ENCODE measurements at places on chromosomes 6 and 20. TPM values are rescaled to one million over a fixed set of nuclear protein-coding genes. Genes with fewer than 3 reads are reported as not detected.
A peak's percentile ranks its signal among the peaks of the same experiment; 100 is the strongest.

GRCh38 chr6:43457643-43458042 lies 2.3 kb upstream of the DLK2 start:
- H3K4me1 ChIP-seq = peaks cover 14% of the 10 kb centered on the region
- peaks cover 39% of the 10 kb centered on the region for H3K27me3 ChIP-seq
- peaks cover 4% of the 10 kb centered on the region for H3K36me3 ChIP-seq
- H3K27ac ChIP-seq = no peak overlapping the region
- no peak for DNase-seq

- no peak for DNase-seq
- no peaks in the 10 kb centered on the region for H3K27me3 ChIP-seq
- H3K4me3 ChIP-seq = peak overlapping the region; percentile 9
- H3K27ac ChIP-seq = no peak overlapping the region
These were observed 1.6 kb downstream of the TMEM14A start for GRCh38 chr6:52672412-52673025.

DNA sequence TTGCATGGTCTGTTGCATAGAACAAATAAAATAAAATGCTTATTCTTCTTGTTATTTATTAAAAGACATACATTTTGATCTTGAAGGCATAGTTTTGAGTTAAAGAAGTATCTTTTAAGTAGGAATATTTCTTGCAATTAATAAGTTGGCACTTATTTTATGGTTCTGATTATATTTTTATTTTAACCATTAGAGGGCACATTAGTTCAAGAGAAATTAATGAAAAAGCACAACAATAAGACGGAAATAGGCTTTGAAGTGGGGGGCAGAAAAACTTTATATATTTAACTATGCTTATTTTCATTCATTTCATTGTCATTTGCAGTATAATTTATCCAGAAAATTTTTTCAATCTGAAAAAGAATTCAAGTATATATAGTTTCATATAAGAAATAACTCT lies 44.2 kb upstream of the MAP3K7 start:
- H3K27me3 ChIP-seq = peaks cover 17% of the 10 kb centered on the region
- no peak overlapping the region for H3K4me3 ChIP-seq
- H3K4me1 ChIP-seq = no peaks in the 10 kb centered on the region
- no peaks in the 10 kb centered on the region for H3K36me3 ChIP-seq
- no peak for DNase-seq

- H3K4me3 ChIP-seq = no peak overlapping the region
- DNase-seq = no peak
- peaks cover 4% of the 10 kb centered on the region for H3K36me3 ChIP-seq
- peaks cover 17% of the 10 kb centered on the region for H3K4me1 ChIP-seq
- H3K27me3 ChIP-seq = no peaks in the 10 kb centered on the region
These were observed 8.8 kb upstream of the FBXO30 start for GRCh38 chr6:145823328-145823944.

DNA sequence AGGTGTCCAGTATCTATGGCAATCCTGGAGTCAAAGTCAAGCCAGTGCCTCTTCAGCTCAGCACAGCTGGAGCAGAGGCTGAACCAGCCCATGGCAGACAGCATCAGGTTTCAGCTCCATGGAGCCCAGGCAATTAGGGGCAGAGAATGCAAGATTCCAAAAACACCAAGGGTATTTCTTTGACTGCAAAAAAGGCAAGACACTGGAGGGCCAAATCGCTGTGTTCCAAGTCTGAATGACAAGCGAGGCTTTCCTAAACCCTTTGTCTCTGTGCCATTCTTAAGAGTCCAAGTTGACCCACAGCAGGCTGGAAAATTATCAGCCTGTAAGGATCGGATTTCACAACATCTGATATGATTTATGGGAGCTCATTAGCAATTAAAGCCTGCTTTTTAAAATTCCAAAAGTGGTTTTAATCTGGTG lies 49.7 kb upstream of the TGM3 start:
- no peaks in the 10 kb centered on the region for H3K36me3 ChIP-seq
- H3K27me3 ChIP-seq = peaks cover 21% of the 10 kb centered on the region
- H3K27ac ChIP-seq = no peak overlapping the region

DNA sequence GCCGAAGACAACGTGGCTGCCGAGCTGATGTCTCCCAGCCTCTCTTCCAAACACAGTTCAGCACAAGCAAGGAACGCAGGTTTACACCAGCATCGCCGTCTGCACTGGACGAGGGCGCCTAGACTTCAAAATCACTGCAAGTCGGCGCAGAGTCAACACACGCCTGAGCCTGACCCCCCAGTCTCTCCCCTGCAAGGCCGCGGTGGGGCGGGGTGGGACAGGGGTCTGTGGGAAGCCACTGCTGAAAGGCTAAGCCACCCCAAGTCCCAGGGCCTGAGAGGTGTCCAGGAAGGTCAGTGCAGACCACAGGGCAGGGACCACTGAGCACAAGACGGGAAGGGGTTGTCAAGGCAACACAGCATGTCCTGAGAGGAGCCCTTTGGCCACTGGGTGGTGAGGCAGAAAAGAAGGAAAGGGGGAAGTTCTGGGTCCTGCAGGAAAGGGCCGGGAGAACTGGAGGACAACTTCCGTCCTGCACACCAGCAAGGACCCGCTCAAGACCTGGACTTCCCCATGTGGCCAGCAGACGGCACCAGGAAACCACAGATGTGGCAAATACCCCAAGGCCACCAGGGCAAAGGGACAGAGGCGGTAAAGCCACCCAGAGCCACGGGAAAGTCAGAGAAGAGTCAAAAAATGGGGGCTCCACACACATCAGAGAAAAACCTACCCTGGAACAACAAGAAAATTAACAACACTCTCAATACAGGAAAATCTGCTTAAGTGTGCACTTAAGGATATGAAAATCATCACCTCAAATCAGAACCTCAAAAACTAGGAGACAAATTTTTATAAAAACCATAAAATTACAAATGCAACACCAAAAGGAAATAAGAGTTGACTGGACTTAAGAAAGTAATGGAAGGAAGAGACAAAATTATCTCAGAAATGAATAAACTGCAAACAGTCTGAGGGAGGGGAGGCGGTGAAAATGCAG lies 84.8 kb downstream of the TAF4 start:
- H3K4me1 ChIP-seq = peaks cover 20% of the 10 kb centered on the region
- H3K36me3 ChIP-seq = peaks cover 54% of the 10 kb centered on the region
- no peaks in the 10 kb centered on the region for H3K27me3 ChIP-seq

DNA sequence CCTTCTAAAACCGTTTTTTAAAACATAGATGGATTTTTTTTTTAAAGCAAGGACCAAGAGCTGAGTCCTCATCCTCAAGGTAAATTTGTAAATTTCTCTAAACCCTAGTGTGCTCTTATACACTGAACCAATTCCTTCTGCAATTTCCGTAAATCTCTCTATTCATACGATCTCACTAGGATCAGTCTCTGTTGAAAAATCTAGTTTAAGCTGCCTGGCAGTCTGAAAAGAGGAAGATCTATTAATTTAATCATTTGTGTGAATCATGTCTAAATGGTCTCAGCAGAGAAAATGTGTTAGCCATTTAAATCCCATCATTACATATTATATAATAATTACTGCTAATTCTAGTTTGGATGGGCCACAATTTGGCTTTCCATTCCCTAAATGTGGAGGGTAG lies 184.2 kb upstream of the TSHZ2 start:
- no peaks in the 10 kb centered on the region for H3K36me3 ChIP-seq
- no peaks in the 10 kb centered on the region for H3K4me1 ChIP-seq
- no peak overlapping the region for H3K27ac ChIP-seq
- H3K27me3 ChIP-seq = peaks cover 2% of the 10 kb centered on the region
- H3K4me3 ChIP-seq = no peak overlapping the region

DNA sequence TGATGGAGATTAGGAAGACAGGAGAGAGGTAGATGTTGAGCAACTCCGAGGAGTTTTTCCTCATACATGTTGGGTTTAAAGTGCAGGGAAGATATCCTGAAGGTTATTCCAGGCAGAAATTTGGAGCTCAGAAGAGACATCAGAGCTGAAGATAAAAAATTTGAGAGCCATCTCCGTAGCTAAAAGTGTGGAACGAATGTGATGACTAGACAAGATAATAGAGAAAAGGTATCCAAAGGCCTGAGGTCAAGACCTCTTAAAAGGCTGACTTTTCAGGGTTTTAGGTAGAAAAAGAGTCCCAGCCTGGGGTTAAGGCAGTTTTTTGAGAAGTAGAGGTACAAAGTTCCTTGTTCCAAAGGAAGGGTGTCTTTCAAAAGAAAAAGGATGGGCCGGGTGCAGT lies 214.8 kb downstream of the ESR1 start:
- H3K27me3 ChIP-seq = no peaks in the 10 kb centered on the region
- H3K4me1 ChIP-seq = no peaks in the 10 kb centered on the region
- DNase-seq = no peak
- no peak overlapping the region for H3K27ac ChIP-seq
- no peaks in the 10 kb centered on the region for H3K36me3 ChIP-seq

DNA sequence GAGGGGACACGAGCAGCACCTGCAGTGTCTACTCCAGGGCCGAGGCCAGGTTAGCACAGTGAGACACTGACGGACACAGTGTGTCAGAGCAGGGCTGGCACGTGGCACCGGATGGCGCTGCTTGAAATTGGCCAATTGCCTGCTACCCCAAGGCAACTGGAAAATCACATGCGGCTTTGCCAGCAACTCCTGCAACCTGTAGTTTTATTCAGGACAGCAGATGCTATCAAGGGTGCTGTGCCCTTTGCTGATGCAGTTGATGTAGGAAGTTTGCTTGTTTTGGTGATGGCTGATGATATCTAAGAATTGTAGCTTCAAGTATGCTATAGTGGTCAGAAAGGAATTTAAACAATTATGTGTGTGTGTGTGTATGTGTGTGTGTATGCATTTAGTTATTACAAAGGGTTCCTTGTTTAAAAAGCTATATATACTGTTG lies 25.9 kb downstream of the RIN2 start:
- H3K4me1 ChIP-seq = peaks cover 13% of the 10 kb centered on the region
- no peak overlapping the region for H3K4me3 ChIP-seq
- DNase-seq = no peak
- H3K27me3 ChIP-seq = peaks cover 1% of the 10 kb centered on the region
- no peaks in the 10 kb centered on the region for H3K36me3 ChIP-seq

DNA sequence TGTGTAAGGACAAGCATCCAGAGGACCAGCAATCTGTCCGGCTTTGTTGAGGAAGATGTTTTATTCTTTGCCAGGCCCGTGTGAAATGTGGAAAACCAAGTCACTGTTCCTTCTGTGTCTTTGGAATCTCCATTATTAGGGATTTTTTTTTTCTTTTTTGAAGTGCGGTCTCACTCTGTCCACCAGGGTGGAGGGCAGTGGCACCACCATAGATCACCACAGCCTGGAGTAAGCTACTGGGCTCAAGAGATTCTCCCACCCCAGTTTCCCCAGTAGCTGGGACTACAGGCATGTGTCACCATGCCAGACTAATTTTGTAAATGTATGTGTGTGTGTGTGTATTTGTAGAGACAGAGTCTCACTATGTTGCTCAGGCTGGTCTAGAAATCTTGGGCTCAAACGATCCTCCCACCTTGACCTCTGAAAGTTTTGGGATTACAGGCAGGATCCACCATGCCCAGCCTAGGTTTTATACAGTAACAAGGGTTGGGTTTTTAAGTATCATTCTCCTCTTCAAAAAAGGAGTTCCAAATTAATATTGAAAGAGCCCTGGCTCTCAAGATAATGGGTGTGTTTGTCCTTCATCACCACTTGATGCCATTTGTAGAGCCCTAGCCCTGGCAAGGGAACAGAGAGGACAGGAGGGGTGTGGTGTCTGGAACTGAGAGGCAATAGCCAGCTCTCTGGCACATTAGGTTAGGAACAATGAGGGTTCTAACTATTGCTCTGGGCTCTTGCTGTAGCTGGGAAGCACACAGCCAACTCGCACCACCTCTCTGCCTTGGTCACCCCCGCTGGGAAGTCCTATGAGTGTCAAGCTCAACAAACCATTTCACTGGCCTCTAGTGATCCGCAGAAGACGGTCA lies 3.1 kb downstream of the LAMP5 start:
- H3K36me3 ChIP-seq = no peaks in the 10 kb centered on the region
- H3K4me1 ChIP-seq = no peaks in the 10 kb centered on the region
- no peak overlapping the region for H3K4me3 ChIP-seq
- no peak overlapping the region for H3K27ac ChIP-seq

DNA sequence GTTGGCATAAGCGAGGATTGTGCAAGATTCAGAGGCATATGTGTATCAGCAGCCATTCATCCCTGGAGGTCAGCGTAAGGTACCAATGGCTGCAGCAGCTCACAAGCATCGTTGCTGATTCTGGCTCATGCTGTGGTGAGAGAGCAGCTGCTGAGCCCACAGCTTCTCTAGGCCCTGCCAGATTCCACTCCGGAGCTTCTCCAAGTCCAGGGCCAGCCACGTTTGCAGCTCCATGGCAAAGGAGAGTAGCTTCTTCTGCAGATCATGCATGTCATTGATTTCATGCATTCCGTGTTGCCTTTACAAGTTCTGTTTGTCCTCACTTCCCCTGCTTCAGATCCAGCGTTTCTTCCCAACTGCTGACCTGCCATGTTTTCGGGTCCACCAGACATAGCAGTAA lies 474.8 kb upstream of the ID4 start:
- H3K27ac ChIP-seq = no peak overlapping the region
- H3K4me3 ChIP-seq = no peak overlapping the region
- H3K36me3 ChIP-seq = no peaks in the 10 kb centered on the region
- H3K4me1 ChIP-seq = no peaks in the 10 kb centered on the region
- no peak for DNase-seq
- H3K27me3 ChIP-seq = no peaks in the 10 kb centered on the region

DNA sequence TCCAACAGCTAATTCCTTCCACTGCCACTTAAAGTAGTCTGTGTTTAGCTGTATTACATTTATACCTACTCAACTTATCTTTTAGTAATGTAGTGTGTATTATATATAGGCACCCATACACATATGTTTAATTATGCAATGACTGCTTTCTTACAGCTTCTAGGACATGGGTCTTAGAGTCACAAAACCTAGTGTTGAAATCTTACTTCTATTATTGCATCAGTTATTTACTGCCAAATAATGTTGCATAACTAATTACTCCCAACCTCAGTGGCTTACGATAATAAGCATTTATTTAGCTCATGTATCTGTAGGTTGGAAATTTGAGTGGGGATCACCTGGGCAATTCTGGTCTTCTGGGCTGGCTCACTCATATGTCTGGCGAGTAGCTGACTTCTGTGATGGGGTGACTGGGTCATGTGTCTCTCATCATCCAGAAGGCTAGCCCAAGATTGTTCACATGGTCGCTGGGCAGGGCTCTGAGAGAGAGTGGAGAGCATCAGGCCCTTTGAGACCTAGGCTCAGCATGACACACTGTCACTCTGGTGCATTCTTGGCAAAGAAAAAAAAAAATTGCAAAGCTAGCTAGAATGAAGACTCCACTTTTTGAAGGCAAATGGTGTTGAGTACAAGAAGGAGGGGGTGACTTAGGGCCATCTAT lies 187.0 kb downstream of the PLCB1 start:
- H3K4me1 ChIP-seq = no peaks in the 10 kb centered on the region
- H3K27me3 ChIP-seq = no peaks in the 10 kb centered on the region
- no peak overlapping the region for H3K4me3 ChIP-seq
- H3K36me3 ChIP-seq = no peaks in the 10 kb centered on the region
- H3K27ac ChIP-seq = no peak overlapping the region

Gene FAM210B
- total RNA-seq = 4.3 TPM

Gene TREM2
- not detected for total RNA-seq

Gene BCAS1
- total RNA-seq = not detected

Gene CPNE5
- total RNA-seq = 4.0 TPM

Gene LY86
- 2.2 TPM for total RNA-seq

Gene VNN1
- total RNA-seq = not detected

Gene RAET1G
- not detected for total RNA-seq

Gene CRISP3
- total RNA-seq = not detected

Gene MCHR2
- not detected for total RNA-seq
